ACHN (cell line): ENCODE measurements at places on chromosomes 4 and X.

DNA sequence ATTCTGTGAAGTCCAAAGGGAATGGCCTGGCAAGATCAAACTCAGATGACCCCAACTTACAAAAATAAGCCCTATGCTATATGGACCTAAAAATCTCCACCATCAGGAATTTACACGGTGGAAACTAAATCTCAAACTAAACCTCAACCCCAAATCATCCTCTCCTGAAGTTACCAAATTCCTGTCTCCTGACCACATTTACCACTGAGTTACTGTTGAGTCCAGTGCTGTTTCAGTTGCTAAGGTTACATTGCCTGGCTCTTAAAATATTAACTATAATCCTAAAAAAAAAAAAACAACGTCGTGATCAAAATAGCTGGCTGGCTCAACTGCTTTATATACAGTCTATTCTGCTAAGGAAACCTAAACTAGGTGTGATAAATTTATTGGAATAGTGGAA is 315.2 kb upstream of the SLIT2 start:
- peak; percentile 80 for DNase-seq

- DNase-seq, result no peak
Measured at GRCh38 chrX:71000139-71000538, 68.0 kb downstream of the SNX12 start.

DNA sequence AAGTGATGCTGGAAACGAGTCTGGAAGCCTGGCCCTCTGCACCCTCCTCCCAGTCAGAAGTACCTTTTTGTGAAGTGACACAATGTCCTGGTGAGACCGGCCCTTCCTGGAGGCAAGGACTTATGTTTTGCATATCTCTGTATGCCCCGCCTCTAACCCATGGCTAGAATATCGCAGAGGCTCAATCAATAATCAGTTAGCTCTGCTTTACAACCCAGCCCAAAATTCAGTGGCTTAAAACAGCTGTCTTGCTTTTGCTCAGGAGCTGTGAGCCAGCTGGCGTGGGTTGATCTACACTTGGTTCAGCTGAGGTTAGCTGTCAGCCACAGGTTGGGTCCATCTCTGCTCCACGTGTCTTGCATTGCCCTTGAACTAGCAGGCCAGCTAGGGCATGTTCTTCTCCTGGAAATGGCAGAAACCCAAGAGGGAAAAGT is 98.8 kb upstream of the METTL14 start:
- DNase-seq, result no peak

GRCh38 chr4:147447786-147448185 is 33.1 kb upstream of the EDNRA start:
- no peak for DNase-seq

DNA sequence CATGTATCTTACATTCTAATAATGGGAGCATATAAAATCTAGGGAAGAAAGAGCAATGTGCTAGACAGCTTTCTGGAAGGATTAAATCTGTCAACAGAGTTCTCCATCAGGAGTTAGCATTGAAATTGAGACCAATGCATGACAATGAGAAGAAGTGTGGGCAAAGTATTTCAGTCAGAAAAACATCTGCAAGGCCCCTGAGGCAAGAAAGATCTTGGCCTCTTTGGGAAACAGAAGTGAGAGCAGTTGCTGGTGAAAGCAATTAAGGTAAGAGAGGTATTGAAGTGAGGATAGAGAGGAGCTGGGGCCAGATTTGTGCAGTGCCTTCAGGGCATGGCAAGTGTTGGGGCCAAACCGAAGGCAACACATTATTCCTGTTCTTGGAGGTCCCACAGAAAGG is 999.1 kb downstream of the STPG2 start:
- no peak for DNase-seq

DNA sequence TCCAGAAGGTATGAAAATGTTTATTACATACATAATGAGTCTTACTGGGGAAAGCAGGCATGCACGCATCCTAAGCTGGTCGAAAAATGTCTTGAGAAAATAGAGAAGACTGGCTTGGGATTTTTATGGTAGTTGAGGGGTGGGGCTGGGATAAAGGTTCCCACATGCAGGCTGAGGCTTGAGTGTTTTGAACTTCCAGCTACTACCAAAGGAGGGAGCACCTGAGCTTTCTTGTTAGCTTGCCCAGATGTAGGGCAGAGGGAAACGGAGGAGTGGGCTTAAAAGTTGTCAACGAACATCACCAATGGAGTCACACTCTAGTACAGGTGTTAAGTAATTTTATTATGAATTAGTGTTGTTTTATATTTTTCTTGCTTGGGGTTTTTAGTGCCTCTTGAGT is 39.6 kb upstream of the SRPX start:
- peak; percentile 45 for DNase-seq

DNA sequence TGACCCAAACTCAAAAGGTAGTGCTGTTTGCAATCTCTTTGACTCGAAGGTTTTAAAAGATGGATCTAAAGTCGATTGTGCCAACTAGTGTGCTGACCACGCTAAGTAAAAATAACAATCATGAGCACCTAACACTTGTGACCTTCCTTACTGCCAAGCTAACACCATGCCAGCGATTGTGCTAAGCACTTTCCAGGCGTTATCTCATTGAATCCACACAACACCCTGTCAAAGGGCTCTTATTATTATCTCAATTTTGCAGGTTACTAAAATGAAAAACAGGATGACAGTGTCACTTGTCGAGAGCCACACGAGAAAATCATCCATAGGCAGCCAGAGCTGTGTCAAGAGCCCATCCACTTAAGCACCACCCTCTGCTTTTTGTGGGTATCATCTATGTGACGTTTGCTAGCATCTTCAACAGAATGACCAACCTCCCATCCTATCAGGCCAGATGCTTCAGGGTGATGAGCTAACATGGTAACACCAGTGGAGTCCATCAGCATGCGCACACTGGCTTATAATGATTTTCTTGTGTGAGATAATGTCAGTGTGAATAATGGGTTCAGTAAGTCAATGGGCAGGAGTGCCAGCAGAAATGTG is 893 bp upstream of the GAB3 start:
- no peak for DNase-seq

DNA sequence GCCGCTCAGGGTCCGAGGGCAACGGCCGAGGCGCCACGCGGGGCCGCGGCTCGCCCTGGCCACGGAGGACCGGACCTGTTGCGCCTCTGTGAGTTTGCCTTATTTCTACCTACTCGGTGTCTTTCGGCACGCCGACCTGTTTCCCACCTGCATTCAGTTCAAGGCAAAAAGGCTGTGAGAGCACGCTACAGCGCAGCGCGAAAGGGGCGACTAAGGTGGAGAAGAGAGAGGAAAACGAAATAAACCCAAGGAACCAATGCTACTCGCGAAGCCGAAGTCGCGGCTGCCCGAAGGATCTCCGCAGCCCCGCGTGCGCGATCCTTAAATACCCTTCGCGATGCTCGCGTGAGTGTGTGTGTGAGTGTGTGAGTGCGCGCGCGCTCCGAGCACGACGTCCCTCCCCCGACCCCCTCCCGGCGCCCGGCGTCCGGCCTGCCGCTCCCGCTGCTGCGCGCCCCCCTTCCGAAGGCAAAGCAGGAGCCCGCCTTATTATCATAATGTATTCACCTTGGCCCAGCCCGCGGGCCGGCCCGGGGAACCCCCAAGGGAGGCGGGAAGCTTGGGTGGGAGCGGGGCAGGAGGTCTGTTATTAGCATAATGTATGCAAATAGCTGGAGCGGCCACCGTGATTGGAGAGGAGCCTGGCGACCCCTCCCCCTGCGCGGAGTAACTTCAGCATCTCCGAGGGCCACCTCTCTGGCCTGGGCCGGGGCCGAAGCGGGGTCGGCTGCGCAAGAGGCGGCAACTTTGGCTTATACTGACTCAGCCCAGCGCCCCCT is at the start of gene COL25A1:
TSS of gene COL25A1 (minus strand) at position 298 of the 779 bp plus-strand sequence.
- DNase-seq, result peak; percentile 25

DNA sequence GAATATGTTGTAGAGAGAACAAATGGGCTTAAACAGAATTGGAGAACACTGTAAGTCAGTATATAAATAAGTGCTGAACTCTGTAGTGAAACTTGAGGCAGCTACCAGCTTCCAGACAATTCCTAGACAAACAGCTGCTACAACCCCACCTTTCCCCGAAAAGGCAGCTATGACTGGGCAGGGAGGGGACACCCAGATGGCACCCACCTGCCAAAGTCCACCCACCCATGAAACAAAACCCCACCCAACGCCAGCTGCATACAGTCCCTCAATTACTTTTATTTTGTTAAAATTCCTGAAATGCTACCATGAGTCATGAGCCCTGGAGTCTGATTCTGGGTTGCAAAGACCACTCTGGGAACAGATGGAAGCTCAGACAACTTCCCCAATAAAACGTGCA is 24.4 kb downstream of the RELL1 start:
- peak; percentile 49 for DNase-seq

- DNase-seq, result no peak
Measured at GRCh38 chr4:98689507-98690174, 31.2 kb upstream of the TSPAN5 start.

- no peak for DNase-seq
Measured at GRCh38 chrX:20046223-20046622, 55.4 kb upstream of the BCLAF3 start.

- peak; percentile 59 for DNase-seq
Measured at GRCh38 chr4:150310159-150310895, 232.1 kb downstream of the DCLK2 start.

DNA sequence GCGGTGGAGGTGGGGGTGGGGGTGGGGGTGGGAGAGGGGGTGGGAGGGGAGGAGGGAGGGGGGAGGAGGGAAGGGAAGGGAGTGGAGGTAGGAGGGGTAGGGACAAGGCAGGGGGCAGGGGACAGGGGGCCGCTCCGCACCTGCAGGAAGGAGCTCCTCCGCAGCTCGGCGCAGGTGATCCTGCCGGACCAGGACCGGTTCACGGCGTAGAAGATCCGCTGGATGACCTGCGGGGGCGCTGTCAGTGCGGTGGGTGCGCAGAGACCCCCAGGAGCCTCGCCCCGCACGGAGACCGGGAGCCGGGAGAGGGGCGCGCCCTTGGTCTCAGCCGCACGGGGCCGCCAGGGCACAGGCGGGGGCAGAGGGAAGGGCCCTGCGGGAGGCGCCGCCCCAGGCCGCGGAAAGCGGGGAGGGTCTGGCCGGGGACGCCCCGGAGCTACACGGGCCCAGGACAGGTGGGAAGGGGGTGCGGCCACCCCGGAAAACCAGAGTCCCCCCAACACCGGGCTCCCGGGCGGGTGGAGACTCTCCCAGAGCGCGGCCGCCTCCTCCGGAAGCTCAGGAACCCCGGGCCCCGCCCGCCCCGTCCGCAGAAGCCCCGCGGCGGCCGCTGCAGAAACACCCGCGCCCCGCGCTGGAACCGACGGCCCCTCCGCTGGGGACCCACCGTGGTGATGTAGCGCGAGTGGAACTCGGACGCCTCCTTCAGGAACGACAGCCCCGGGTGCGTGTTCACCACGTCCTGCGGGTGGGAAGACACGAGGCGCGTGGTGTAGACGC is 27.6 kb upstream of the GTPBP6 start:
- DNase-seq, result no peak

GRCh38 chr4:41528512-41529205 is 9.3 kb upstream of the LIMCH1 start:
- no peak for DNase-seq

DNA sequence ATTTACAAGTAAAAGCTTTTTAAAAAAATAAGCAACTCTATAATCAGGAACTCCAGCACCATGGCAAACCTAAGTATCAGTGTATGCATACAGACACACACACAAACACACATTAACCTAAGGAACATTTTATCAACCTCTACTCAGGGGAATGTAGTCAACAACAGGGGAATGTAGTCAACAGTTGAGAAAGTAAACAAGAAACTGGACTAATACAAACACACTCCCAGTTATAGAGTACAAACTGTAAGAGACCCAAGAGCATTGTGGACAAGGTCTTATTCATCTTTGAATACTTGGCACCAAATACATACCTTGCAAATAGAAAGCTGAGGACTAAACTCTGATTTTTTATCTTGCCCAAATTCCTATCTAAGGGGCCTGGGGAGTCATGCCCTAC is 36.2 kb downstream of the PAPSS1 start:
- DNase-seq, result no peak

DNA sequence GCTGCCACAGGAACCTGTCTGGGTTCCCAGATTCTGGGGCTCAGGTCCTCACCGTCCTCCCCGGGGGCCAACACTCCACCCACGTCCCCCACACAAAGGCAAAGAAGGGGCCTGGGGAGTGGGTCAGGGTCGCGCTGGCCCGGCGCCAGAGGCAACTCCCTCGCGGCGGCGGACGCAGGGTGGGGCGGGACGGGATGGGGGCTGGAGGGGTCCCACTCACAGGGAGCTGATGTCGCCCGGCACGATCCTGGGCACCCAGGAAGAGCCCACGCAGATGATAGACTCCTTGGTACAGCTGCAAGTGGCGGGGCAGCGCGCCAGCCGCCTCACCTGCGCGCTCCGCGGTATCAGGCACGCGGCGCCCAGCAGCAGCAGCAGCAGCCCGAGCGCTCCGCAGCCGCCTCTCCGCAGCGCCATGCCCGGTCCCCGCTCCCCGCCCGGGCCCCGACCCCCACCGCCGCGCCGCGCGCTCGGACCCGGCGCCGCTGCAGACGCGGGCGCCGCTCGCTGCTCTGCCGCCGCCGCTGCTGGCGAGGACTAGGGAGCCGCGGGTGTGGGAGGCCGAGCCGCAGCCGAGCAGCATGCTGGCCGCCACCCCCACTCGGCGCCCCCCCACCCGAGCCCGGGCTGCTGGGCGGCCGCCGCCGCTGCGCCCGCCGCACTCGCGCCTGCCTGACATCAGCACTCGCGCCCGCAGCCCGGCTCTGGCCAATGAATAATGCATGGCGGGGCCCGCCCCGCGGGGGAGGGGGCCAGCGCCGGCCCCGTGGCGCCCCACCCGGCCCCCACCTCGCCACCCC is at the start of gene LGI2:
TSS of gene LGI2 (minus strand) at position 670 of the 800 bp plus-strand sequence. CDS start at position 417, 253 bp downstream.
- peak; percentile 9 for DNase-seq

DNA sequence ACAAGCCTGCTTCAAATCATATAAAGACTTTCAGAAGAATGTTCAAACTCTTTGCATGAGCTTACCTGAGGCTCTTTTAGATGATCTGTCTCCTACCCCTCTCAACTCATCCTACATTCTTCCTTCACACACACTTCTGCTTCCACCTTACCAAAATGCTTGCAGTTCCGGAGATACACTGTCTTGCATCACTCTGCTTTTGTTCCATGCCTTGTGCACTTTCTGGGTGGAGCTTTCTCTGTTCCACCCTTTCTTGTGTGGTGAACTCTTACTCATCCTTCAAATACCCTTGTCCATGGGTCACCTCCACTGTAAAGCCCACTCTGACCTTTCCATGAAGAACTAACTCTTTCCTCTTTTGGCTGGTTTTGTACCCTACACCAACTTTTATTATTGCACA is 18.4 kb upstream of the MGST2 start:
- no peak for DNase-seq

DNA sequence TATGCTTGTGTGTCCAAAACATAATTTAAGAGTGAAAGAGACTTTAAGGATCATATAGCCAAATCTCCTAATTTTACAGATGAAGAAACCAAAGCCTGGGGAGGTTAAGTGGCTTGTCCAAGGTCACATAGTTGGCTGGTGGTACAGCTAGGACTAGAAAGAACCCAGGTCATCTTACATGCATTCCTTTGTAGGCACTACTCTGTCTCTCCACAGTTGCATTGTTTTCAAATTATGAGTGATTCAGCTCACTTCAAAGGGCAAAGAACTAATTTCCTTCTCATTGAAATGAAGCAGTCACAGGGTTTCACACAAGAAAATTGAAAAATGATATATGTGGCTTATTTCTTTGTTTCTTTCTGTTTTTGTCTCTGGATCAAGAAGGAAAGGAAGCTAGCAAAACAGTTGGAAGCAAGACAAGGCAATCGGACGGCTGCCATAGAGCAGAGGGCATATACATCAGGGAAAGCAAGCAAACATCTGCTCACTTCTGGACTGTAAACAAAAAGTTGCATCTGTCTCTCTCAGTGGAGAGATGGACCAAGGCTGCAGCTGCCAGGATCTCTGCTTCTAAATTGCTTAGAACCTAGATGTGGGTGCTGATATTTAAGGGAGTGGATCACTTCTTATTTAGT is 107.5 kb upstream of the AMOT start:
- DNase-seq, result no peak

GRCh38 chr4:80680934-80681333 is 345.4 kb downstream of the CFAP299 start:
- no peak for DNase-seq
